Vagina (tissue), 2 donors: ENCODE measurements at places on chromosomes 5 and 9. TPM values are rescaled to one million over a fixed set of nuclear protein-coding genes. Genes with fewer than 3 reads are reported as not detected.
A peak's percentile ranks its signal among the peaks of the same experiment; 100 is the strongest.

The PSAT1 gene
- total RNA-seq, result 6.9 TPM

The MLANA gene
- not detected for total RNA-seq

The SLC12A2 gene
- 15.7 TPM for total RNA-seq

GRCh38 chr5:180470361-180470760 is 23.8 kb upstream of the CNOT6 start:
- H3K4me3 ChIP-seq, result no peak overlapping the region
- H3K36me3 ChIP-seq, result no peaks in the 10 kb centered on the region
- no peak overlapping the region for H3K27ac ChIP-seq

GRCh38 chr5:55030220-55030619 is 6.2 kb downstream of the GZMK start:
- H3K36me3 ChIP-seq, result no peaks in the 10 kb centered on the region
- H3K27me3 ChIP-seq, result no peaks in the 10 kb centered on the region
- no peak for DNase-seq
- no peaks in the 10 kb centered on the region for H3K4me1 ChIP-seq
- no peak overlapping the region for H3K4me3 ChIP-seq

DNA sequence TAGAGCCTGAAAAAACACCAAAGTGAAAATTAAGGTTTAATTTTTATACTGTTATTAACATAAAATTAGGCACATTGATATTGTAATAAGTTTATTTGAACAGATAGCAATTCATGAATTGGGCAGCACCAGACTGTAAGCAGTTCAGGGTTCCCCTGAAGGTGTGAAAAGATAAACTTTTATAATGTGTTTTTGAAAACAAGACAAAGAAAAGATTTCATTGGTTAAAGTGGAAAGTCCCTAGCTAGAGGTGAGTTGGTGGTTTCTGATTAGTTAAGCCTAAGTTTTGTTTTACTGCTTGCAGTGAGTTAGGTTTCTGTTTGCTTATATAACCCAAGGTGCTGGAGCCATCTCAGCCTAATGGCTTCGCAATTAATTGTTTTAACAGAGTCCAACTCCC is 96.5 kb upstream of the RPS23 start:
- H3K27me3 ChIP-seq, result no peaks in the 10 kb centered on the region
- no peaks in the 10 kb centered on the region for H3K4me1 ChIP-seq
- no peak overlapping the region for H3K4me3 ChIP-seq
- no peak for DNase-seq
- no peaks in the 10 kb centered on the region for H3K36me3 ChIP-seq

GRCh38 chr9:37752642-37753488 is 740 bp upstream of the TRMT10B start:
- H3K27me3 ChIP-seq, result no peaks in the 10 kb centered on the region
- DNase-seq, result no peak
- peak overlapping the region; percentile 86 for H3K4me3 ChIP-seq
- peaks cover 21% of the 10 kb centered on the region for H3K4me1 ChIP-seq
- no peaks in the 10 kb centered on the region for H3K36me3 ChIP-seq
- peak overlapping the region; percentile 89 for H3K27ac ChIP-seq

DNA sequence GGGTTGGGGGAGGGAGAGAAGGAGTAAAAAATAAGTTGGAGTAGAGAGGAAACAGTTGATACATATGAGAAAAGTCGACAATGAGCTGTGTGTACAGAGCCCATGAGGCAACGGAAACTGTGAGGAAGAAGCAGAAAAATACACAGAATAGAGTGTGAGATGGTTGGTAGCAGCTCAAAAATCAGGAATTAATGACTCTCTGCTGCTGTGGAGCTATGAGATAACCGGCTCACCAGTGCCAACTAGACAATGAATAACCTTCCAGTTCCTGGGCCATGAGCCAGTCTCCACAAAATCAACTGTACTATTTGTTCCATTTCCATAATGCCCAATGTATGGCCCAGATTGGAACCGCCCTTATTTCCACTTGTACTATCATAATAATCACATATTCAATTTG is 53.1 kb upstream of the NREP start:
- H3K27ac ChIP-seq, result no peak overlapping the region
- H3K27me3 ChIP-seq, result no peaks in the 10 kb centered on the region
- DNase-seq, result no peak
- no peaks in the 10 kb centered on the region for H3K36me3 ChIP-seq

GRCh38 chr9:97855899-97856298 is 2.9 kb downstream of the FOXE1 start:
- H3K4me3 ChIP-seq, result no peak overlapping the region
- H3K4me1 ChIP-seq, result peaks cover 48% of the 10 kb centered on the region
- no peaks in the 10 kb centered on the region for H3K36me3 ChIP-seq
- no peak for DNase-seq

- no peak for DNase-seq
- H3K4me1 ChIP-seq, result no peaks in the 10 kb centered on the region
- H3K4me3 ChIP-seq, result no peak overlapping the region
- H3K36me3 ChIP-seq, result no peaks in the 10 kb centered on the region
- H3K27me3 ChIP-seq, result no peaks in the 10 kb centered on the region
- H3K27ac ChIP-seq, result no peak overlapping the region
Measured at GRCh38 chr5:146662229-146662628, 146.2 kb upstream of the GPR151 start.

GRCh38 chr9:35646153-35646532 is 4.6 kb downstream of the SIT1 start:
- H3K4me3 ChIP-seq, result peak overlapping the region; percentile 48
- peak overlapping the region; percentile 93 for H3K27ac ChIP-seq
- no peaks in the 10 kb centered on the region for H3K36me3 ChIP-seq
- no peaks in the 10 kb centered on the region for H3K27me3 ChIP-seq
- H3K4me1 ChIP-seq, result peaks cover 26% of the 10 kb centered on the region

GRCh38 chr9:77017505-77017894 is 2.0 kb upstream of the FOXB2 start:
- DNase-seq, result no peak
- H3K36me3 ChIP-seq, result no peaks in the 10 kb centered on the region
- H3K4me3 ChIP-seq, result no peak overlapping the region
- H3K27ac ChIP-seq, result no peak overlapping the region
- peaks cover 45% of the 10 kb centered on the region for H3K27me3 ChIP-seq
